ENCODE measurements at places on chromosomes 5 and 9.

GRCh38 chr9:86248746-86249145 lies 10.7 kb downstream of the C9orf153 start:
- no peak for DNase-seq

- peak; percentile 9 for DNase-seq
Measured at GRCh38 chr5:140362875-140363630, 3.1 kb downstream of the SLC4A9 start.

DNA sequence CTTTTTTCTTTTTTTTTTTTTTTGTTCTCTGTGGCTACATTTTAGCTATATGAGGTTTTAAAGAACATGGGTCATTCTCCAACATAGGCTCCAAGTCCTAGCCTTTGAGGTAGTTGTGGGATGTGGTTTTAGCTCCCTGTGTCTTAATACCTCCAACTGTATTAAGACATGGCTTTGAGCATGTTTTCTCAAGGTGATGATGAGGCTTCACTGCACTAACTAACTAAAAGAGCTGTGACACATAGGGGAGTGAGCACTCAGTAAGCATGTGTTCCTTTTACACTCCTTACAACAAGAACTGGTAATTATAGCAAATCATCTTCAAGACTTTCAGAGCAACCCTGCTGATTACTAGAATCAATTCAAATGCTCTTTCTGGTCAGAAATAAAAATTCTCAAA lies 333.6 kb upstream of the CCNH start:
- DNase-seq = no peak

DNA sequence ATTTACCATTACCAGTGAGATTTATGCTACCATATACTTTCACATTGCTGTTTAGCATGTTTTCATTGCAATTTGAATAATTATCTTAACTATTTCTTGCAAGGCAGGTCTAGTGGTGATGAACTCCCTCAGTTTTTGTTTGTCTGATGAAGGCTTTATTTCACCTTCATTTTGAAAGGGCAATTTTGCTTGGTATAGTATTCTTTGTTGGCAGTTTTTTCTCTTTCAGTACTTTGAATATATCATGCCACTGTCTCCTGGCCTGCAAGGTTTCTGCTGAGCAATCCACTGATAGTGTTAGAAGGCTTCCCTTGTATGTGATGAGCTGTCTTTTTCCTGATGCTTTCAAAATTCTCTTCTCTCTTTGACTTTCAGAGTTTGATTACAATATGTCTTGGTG lies 188.0 kb downstream of the MARCHF11 start:
- DNase-seq = no peak

GRCh38 chr5:32589416-32589815 lies 4.1 kb downstream of the SUB1 start:
- DNase-seq = no peak

GRCh38 chr5:156208271-156208670 lies 118.7 kb upstream of the SGCD start:
- no peak for DNase-seq

- no peak for DNase-seq
Measured at GRCh38 chr9:4349816-4350418, 50.0 kb upstream of the GLIS3 start.

- DNase-seq = peak; percentile 9
Measured at GRCh38 chr9:72477930-72478518, 43.4 kb upstream of the TMC1 start.

GRCh38 chr5:159515909-159516415 lies 185.7 kb upstream of the IL12B start:
- DNase-seq = no peak

- no peak for DNase-seq
Measured at GRCh38 chr9:88991066-88992034, at the start of gene S1PR3. Gene S1PR3, plus strand, starts transcription at chr9:88991468. Its CDS starts 9,733 bp downstream, at chr9:89001201.

GRCh38 chr5:168877132-168877892 lies 298.1 kb upstream of the PANK3 start:
- no peak for DNase-seq

- DNase-seq = no peak
Measured at GRCh38 chr9:98220911-98221310, 28.5 kb upstream of the CORO2A start.

DNA sequence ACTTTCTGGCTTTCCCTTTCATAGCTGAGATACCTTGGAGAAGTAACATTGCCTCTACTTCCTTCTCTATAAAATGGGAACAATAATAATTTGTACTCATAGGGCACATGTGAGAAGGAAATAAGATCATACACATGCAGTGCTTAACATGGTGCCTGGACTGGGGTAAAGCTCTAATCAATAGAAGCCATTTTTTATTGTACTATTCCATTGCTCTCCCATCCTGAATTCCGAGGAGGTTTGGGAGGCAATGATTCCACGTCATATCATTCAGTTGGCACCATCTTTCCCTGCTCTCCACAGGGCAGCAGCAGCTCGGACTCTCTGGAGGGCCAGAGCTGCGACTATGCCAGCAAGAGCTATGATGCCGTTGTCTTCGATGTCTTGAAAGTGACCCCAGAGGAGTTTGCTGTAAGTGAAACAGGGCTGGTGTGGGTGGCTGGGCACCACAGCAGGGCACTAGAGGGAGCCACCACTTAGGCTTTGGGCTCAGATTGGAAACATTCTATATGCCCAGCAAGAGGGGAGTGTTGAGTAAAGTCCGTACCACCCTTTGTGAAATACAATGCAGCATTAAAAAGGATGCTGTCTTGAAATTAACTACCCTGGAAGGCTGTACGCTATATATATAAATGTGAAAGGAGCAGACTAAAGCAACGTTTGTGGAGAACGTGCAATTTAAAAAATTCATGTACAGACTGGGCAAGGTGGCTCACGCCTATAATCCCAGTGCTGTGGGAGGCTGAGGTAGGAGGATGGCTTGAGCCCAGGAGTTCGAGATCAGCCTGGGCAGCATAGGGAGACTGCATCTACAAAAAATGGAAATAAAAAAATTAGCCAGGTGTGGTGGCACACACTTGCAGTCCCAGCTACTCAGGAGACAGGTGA lies 51.2 kb downstream of the RALGPS1 start:
- peak; percentile 4 for DNase-seq

- DNase-seq = no peak
Measured at GRCh38 chr9:135308821-135309762, 170.5 kb upstream of the PPP1R26 start.

GRCh38 chr9:108194154-108194553 lies 661.6 kb downstream of the ACTL7B start:
- DNase-seq = no peak

DNA sequence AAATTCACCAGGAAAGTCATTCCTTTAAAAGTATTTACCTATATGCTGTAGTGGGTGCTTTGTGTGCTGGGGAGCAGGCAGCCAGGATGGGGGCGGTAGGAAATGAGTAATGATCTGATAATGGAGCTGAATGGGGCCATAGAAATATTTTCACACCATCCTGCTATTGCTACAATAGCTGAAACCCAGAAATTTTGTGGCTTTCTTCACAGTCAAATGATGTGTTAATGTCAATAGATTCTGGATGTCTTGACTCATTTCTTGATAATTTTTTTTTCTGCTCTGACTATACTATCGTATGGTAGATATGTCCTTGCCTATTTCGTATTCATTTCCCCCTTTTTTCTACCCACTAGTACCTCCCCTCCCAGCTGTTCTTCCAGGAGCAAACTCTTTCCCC lies 59.5 kb downstream of the RORB start:
- DNase-seq = no peak

GRCh38 chr9:87594194-87594593 lies 96.5 kb downstream of the DAPK1 start:
- no peak for DNase-seq

DNA sequence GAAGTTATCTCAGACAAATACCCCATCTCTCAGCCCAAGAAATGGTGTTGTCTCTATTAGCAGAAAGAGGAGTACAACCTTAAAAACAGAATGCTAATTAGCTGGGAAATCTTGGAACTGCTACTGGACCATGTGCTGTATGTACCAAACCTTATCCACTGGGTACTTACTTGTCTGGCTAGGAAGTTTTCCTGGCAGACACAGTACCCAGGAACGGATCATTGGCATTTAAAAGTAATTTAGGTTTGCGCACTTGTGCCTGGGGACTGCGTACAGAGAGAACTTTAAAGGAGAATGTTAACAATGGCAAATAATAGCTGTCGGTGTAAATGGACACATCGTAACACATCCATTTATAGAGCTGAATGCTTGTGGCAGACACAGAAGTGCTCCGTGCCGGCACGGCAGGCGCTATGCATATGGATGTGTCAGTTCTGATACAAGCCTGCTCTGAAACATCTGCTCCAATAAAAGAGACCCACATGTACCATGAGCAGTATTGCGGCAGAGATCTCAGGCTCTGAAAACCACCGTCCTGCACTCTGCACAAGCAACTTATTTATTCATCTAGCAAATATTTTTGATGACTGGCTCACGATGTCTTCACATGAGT lies 290.6 kb upstream of the PANK3 start:
- no peak for DNase-seq

DNA sequence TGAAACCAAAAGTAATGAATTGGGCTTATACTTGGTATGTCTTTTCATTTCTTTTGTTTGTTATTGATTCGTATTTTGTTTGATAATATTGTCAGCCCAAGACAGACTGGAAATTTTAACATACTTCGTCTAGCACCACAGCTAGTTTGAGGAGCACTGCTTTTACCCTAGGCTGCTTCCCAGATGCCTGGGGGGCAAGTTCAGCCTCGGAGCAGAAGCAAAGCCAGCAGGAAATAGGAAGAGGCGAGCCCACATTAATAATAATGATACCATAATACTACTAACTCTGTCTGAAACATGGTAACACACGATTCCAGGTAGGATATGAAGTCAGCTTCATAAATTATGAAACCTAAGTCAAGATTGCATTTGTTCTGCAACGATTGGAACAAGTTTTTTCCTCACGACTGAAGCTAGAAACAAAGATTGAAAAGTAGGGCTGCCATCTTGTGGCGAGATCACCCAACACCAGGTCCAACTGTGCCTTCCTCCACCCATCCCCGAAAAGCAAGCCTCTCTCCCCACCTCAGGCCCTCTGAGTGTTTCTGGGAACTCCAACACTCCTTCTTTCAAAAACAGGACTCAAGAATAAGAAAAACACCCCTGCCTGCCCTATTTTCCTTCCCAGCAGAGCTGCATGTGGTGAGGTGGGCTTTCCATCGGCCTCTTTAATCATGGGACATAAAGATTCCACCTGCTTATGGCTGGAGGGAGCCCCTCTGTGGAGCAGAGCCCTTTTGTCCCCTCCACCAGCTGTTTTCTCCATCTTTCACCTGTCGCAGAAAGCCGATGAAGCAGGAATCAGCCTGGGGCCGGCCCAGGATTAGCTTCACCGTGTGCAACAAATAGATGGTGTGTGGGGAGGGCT lies 236.4 kb downstream of the CAAP1 start:
- DNase-seq = no peak

DNA sequence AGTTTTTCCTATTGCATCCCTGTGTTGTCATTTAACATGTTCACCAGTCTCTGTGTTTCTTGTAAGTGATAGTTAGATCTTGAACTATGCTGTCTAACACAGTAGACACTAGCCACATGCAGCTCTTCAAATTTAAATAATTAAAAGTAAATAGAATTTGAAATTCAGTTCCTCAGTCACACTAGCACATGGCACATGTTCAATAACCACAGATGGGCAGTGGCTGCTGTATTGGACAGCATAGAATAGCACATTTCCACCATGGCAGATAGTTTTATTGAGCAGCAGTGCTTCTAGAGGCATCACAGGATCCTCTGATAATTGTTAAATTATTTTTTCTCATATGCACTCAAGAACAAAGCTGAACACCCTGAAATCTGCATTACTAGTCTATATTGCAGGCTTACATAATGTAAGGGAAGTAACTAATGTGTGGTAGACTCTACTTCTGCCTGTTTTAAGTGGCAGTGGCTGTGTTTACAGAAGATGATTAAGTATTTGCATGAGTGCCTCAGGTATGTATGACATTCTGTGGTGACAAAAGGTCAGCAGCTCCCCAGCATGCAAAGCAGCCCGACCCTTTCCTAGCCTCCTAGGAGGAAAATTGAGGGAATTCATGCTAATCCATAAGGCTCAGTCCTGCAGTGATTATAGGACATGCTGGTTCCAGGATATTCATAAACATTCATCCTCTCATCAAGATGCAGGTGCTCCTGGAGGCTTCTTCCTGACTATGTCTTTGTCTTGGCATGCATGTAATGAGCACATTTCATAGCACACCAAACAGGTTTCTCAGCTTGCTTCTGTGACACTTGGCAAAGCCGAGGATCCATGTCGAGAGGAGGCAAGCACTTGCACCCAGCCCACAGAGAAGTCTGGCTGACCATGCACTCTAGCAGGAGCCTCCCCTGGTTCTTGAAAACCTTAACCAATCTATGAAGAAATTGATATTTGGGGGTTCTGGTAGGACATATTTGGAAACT lies 45.5 kb downstream of the SH3RF2 start:
- no peak for DNase-seq

DNA sequence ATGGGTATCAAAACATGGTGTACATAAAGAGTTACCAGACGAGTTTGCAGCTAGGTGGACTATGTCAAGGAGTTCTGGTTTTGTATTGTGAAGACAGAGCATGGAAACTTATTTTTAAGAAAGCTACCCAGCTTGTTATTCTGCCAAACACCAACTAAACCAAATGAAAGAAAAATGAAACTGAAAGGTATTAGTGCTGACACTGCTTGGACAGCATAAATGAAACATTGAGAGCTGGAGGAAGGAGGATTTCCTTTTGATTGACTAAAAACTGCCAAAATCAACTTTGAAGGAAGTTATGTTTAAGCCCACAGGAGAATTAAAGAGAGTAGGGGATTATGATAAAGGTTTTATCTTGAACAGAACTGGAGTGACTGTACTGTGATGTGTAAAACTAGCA lies 766.2 kb downstream of the PTPRD start:
- no peak for DNase-seq

GRCh38 chr5:139391570-139392323 lies 2.0 kb upstream of the MZB1 start:
- DNase-seq = no peak

GRCh38 chr9:93659837-93660177 lies 83.4 kb downstream of the PHF2 start:
- DNase-seq = no peak

GRCh38 chr5:11251247-11251646 lies 490.2 kb upstream of the DAP start:
- peak; percentile 1 for DNase-seq

- no peak for DNase-seq
Measured at GRCh38 chr5:99033014-99033900, 104.5 kb upstream of the CHD1 start.

DNA sequence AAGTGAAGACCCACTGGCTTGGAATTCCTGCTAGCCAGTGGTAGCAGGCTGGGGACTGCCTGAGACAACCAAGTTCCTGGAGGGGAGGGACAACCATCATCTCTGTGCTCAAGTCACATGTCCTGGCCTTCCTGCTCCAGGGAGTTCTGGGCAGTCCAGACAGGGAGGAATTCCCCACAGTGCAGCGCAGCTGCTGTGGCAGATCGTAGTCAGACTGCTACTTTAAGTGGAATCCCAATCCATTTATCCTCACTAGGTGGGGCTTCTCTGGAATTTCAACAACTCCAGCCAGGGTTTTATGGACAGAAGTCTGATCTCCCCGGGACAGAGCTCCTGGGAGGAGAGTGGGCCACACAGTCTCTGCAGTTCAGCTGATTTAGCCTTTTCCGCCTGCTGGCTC lies 20.9 kb upstream of the OR5C1 start:
- no peak for DNase-seq

GRCh38 chr5:65474130-65474711 lies 7.5 kb downstream of the ADAMTS6 start:
- DNase-seq = no peak
